ENCODE measurements at places on chromosomes 4 and X. TPM values are rescaled to one million over a fixed set of nuclear protein-coding genes. Genes with fewer than 3 reads are reported as not detected.

DNA sequence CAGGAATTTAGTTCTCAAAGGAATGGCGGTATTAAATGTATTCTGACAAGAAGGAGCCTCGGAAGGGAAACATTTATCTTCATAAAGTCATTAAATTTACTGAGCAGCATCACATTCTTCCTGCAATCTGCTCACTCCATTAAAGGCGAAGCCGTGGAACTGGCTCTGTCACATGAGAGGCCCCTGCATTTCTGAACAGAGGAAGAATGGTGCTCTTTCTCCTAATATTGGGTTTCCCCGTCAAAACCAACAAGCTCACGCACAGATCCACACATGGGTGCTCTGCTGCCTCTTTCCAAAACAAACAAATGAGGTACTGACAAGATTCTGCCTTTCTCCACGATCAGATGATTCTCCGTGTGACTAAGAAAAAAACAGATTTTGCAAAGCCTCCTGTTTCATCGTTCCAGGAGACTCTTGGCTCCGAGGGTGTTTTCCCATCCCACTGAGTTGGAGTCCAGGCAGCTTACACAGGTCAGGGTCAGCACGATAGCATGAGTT is 191.2 kb downstream of the IDS start:
- DNase-seq, result peak; percentile 29

The LRPAP1 gene
- polyA plus RNA-seq, result 73.9 TPM

DNA sequence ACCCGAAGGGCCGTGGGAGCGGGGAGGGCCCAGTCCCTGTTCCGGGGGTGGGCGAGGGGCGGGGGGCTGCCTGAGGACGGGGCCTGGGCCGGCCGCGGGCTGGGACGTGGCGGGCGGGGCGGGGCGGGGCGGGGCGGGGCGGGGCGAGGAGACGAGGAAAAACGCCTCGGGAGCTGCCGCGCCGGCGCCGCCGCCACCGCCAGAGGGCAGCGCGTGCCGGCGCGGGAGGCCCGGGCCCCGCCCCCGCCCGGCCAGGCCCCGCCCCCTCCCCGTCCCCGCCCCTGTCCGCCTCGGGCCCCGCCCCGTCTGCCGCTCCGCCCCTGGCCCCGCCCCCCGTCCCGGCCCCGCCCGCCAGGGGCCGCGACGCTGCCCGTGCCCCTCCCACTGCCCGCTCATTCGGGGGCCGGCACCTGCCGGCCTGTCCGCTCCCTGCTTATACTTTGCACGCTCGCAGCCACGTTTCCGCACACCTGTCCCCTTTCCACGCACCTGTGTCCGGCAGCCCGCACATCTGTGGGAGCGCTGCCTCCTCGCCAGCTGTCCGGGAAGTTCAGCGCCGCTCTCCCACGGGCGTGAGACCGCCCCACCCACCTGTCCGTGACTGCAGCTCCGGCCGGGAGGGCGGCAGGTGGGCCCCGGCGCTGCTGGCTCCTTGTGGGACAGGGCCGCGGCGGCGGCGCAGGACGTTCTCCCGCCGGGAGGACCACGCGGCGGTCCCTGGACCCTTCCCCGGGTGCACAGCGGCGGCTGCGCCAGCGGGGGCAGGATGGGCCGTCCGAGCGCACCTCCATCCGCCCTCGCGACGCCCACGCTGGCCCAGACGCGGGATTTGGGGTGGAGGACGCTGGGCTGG is 1.7 kb upstream of the FGFRL1 start:
- peak; percentile 76 for DNase-seq

The GBA3 gene
- polyA plus RNA-seq, result 0.54 TPM

GRCh38 chr4:77600521-77601451 is 4.8 kb upstream of the CXCL13 start:
- no peak for DNase-seq

The ADGRG4 gene
- polyA plus RNA-seq, result not detected

The ETFDH gene
- polyA plus RNA-seq, result 17.6 TPM

The PASD1 gene
- 0.18 TPM for polyA plus RNA-seq

- DNase-seq, result no peak
Observed at GRCh38 chrX:16601885-16602284, 48.1 kb upstream of the S100G start.

DNA sequence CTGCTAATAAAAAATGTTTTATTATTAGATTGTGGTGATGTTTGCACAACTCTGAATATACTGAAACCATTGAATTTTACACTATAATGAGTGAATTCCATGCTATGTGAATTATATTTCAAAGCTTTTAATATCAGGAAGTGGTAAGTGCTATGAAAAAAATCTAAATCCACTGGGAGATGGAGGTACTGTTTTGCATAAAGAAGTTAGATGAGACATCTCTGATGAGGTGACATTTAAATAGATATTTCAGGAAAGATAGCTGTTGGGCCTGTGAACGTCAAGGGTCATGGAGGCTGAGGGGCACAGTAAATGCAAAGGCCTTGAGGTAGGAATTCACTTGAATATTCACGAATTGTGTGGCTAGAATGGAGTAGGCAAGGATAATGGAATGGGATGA is 12.3 kb downstream of the DCUN1D4 start:
- DNase-seq, result no peak

The TMEM271 gene
- polyA plus RNA-seq, result not detected

DNA sequence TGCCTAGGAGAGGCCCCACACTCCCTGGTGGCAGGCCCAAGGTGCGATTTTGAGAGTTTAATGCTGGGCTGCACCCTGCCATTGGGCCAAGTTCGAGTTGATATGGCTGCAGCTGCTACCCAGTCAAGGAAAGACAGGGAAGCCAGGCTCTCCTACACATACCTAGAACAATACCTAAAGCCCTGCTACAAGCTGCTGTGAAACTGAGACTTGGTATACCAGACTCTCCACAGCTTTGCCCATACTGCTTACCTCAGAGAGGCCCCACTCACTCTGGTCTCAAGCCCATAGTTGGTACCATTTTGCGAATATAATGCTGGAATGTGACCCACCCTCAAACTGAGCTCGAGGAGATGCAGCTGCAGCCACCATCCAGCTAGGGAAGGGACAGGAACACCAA is 147.7 kb upstream of the MAGEB2 start:
- DNase-seq, result no peak

DNA sequence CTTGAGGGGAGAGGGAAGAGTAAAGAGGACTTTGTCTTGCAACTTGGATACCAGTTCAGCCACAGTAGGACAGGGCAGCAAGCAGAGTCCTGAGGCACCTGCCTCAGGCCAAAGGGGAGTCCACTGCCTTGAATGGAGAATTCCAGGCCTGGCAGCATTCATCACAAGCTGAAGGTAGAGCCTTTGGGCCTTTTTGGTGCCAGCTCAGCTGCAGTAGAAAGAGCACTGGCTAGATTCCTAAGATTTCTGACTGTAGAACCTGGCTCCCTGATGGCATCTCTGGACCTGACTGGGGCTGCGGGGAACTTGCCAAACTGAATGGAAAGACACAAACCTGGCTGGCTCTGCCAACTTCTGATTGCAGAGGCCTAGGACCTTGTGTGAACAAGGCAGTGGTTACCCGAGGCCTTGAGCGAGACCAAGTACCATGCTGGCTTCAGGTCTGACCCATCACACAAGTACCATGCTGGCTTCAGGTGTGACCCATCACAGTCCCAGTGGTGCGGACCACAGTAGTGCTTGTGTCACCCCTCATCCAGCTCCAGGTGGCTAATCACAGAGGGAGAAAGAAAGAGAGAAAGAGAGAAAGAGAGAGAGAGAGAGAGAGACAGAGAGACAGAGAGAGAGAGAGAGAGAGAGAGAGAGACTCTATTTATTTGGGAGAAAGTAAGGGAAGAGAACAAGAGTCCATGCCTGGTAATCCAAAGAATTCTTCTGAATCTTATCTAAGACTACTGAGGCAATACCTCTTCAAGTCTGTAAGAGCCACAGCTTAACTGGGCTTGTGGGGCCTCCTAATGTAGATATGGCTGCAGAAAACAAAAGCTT is 137.6 kb upstream of the SPIN4 start:
- DNase-seq, result no peak

The USP46 gene
- 30.7 TPM for polyA plus RNA-seq

- peak; percentile 18 for DNase-seq
Observed at GRCh38 chrX:76148041-76148665, 24.7 kb upstream of the PBDC1 start.

DNA sequence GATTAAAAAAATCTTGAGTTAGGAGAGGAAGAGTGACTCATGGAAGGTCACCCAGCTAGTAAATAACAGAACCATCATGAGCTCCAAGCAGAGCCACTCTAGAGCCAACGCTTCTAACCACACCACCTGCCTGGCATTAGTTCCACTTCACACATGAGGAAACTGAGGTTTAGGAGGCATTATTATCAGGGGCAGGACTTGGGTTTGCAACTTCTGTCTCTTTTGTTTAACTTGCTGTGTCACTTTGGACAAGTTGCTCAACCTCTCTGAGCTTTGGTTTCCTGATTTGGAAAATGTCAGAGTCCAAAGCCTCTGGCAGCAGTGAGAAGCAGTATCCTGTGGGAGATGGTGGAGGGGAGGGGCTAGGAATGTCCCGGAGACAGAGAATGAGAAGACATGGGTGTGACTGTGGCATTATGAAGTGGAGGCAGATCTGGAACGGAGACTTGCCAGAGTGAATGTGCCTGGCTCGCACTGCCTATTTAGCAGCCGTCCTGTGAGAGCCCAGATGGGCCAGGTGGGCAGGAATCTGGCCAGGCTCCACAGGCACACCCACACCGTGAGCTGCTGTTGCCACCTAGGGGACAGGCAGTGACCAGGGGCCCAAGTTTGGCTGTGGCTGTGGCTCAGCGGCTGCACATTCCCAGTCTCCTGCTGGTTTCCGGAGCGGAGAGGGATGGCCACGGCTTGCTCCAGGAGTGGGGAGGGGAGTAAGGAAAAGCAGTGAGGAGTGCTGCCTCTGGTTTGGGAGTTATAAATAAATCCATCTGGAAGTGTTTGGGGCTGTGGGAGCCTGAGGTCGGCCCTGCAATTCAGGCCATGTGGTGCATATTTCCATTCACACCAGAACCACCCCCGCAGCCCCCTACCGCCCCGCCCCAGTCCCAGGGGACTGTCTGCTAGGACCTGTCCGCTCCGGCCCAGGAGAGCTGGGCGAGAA is 93.4 kb downstream of the NHSL2 start:
- DNase-seq, result peak; percentile 69

GRCh38 chr4:101774807-101775206 is 15.7 kb upstream of the BANK1 start:
- DNase-seq, result no peak

Data from hindlimb muscle (tissue), 1 donor.